NCI-H187 treated with DMSO at 0.1 percent for 48 hours (cell line): ENCODE measurements at places on chromosomes 7 and 10.

DNA sequence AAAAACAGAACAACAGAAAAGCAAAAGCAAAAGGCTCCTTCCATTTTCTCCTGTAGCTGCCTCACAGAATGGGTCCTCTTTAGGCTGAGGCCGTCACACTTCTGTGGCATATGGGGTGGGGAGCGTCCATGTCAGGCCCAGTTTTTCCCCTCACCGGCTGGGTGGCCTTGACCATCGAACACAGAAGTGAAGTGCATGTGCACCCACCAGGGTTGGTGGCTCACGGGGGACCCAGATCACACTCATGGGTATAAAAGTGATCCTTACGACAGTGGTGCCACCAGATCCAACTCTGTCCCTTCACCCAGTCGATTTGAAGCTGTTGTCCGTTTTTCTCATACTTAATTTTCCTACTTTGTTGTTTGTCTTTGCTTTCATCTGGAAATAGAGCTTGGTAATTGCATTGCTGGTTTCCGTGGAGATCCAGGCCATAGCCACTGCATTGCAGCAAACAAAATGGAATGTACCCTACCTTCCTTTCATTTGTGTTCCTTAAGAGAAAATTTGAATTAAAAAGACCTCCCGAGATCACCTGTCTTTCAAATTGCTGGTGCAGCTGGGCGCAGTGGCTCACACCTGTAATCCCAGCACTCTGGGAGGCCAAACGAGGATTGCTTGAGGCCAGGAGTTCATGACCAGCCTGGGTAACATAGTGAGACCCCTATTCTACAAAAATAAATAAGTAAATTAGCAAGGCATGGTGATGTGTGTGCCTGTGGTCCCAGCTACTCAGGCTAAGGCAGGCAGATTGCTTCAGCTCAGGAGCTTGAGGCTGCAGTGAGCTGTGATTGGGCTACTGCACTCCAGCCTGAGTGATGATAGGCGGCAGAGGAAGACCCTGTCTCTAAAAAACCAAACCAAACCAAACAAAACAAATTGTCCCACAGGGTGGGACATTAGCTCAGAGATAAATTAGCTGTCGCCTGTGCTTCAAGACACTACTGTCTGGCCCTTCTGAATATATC lies 10.7 kb upstream of the GJD4 start:
- DNase-seq: no peak

DNA sequence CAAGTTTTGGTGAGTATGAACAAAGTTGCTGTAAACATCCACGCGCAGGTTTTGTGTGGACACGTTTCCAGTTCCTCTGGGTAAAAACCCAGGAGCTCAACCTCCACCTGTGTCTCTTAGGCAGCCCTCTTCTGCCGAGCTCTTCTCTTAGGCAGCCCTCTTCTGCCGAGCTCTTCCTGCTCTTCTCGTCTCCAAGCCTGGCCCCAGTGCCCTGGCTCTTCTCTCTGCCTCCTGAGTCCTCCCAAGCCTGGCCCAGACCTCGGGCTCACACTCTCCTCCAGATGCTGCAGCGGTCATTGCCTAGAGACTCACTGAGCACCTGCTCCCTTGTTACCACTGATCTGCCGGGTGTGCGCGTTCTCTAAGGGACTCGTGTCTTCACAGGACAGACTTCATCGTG lies 38.7 kb upstream of the BNIP3 start:
- no peak for DNase-seq

GRCh38 chr10:113583571-113583970 lies 30.7 kb downstream of the HABP2 start:
- DNase-seq: no peak

DNA sequence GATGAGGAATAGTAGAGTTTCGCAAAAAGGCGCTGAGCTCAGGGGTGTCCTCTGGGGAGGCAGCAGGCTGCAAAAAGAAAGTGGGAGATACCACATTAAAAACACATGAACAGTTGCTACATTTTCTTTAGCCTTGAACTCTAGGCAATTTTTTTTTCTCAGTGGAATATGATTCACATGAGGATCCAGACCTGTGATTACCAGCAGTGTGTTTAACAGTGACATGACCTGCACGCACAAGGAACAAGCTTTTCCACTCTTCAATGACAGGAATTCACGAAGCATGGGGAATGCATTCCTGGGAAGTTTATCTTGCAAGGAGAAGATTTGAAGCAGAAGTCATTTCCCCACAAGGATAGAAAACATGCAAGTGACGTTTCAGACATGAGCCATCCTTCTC lies 161.6 kb downstream of the ITGA8 start:
- no peak for DNase-seq

DNA sequence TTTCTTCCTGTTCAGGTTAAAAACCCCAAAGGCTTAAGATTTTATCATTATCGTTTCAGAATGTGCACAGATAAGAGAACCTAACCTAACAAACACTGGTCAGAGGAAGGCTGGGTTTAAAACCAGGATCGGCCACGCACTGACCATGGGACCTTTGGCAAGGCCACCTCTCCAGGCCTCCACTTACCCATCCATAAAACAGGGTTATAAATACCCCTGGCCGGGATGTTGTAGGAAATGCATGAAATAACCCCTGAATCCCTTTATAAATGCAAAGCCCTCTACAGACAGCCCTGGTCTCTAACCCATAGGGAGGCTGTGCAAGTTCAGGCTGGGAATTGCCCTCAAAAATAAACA lies 418 bp downstream of the DEPP1 start:
- DNase-seq: no peak

GRCh38 chr7:12609561-12609960 lies 39.0 kb downstream of the SCIN start:
- DNase-seq: no peak

DNA sequence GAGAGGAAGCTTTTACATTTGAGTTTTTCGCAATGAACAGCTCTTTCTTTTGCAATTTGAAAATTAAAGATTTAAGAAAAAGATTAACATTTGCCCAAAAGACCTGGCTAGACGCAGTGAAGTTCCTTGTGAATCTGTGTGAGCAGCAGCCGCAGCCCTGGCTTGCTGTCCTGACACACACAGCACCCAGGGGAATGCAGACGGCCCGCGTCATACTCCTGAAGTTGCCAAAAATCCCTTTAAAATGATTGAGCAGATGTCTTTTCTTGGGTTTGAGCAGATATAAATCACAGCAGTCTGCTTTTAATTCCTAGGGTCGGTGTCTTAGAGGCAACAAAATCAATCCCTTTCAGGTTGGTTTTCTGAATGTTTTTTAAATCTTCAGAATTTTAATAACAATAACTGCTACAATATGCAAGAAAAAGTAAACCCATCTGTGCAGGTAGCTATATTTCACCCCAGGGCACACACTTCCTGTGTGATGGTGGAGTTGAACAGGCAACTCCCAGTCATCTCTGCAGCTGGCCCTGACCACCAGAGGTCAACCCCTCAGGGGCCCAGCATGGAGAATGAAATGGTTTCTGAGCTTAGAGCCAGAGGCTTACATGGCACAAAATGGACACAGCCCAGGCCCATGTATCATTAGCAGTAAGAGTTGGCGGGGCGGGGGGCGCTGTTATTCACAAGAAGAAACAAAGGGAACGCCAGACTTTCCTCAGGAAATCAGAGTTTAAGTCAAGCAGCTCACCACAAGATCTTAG lies 32.2 kb upstream of the TRIL start:
- no peak for DNase-seq

GRCh38 chr10:72043016-72043834 lies 45.1 kb downstream of the SPOCK2 start:
- DNase-seq: no peak

DNA sequence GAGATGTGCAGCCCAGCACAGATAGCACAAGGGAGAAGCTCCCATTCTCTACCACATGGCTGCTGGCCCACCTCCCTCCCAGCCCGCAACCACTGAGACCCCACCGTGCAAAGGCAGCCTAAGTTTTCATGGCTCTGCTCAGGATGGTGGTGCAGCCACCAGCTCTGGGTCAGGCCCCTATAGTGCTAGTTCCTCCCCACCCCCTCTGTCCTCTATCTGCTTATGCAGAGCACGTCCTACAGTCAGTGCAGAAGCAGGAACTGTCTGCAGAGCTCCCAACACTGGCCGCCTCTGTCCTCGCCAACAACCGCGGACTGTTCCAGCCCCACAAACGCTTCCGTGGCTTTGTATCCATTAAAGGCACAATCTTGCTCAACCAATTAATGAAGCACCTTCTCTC lies 278.9 kb downstream of the GRID1 start:
- DNase-seq: no peak

GRCh38 chr7:125775317-125775716 lies 845.7 kb upstream of the POT1 start:
- DNase-seq: no peak

GRCh38 chr7:47535704-47536628 lies 45.9 kb downstream of the TNS3 start:
- no peak for DNase-seq

- no peak for DNase-seq
Observed at GRCh38 chr10:77086081-77086480, 551.5 kb downstream of the KCNMA1 start.

- DNase-seq: no peak
Observed at GRCh38 chr10:70337201-70337651, 45.2 kb downstream of the LRRC20 start.

- DNase-seq: no peak
Observed at GRCh38 chr7:107824858-107825257, 21.8 kb upstream of the SLC26A3 start.

GRCh38 chr7:125316466-125316865 lies 386.8 kb upstream of the POT1 start:
- no peak for DNase-seq

GRCh38 chr10:69885379-69886013 lies 83.8 kb downstream of the COL13A1 start:
- DNase-seq: no peak

DNA sequence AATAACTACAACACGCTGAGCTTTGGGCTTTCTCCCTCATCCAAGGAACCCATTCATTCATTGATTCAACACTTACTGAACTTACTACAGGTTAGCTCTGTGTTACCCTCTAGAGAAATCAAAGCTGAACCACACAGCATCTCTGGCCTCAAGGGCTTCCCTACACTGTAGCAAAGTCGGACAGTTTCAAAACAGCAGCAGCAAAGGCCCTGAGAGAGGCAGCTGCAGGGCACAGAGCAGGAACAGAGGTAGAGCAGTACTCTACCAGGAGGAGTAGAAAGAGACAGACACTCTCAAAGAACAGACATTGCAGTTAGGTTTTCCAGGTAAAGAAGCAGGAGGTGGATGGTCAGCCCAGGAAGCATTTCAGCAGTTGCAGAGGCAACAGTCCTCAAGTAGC lies 16.1 kb downstream of the DOCK4 start:
- DNase-seq: no peak

DNA sequence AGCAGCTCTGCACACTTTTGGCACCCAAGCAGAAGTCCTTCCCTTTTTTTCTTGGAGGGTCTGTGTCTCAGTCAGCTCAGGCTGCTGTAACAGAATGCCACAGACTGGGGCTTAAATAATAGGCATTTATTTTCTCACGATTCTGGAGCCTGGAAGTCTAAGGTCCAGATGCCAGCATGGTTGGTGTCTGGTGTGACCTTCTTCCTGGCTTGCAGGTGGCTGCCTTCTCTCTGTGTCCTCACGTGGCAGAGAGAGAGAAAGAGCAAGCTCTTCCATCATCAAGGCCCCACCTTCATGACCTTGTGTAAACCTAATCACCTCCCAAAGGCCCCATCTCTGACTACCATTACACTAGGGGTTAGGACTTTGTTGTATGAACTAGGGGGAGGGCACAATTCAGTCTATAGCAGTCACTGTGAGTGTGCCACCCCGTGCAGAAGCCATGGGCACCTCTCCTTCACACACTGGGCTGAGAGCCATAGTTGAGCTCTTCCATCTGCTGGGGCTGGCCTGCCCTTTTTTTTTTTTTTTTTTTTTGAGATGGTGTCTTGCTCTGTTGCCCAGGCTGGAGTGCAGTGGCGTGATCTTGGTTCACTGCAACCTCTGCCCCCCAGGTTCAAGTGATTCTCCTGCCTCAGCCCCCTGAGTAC lies 80.3 kb downstream of the OAT start:
- no peak for DNase-seq

DNA sequence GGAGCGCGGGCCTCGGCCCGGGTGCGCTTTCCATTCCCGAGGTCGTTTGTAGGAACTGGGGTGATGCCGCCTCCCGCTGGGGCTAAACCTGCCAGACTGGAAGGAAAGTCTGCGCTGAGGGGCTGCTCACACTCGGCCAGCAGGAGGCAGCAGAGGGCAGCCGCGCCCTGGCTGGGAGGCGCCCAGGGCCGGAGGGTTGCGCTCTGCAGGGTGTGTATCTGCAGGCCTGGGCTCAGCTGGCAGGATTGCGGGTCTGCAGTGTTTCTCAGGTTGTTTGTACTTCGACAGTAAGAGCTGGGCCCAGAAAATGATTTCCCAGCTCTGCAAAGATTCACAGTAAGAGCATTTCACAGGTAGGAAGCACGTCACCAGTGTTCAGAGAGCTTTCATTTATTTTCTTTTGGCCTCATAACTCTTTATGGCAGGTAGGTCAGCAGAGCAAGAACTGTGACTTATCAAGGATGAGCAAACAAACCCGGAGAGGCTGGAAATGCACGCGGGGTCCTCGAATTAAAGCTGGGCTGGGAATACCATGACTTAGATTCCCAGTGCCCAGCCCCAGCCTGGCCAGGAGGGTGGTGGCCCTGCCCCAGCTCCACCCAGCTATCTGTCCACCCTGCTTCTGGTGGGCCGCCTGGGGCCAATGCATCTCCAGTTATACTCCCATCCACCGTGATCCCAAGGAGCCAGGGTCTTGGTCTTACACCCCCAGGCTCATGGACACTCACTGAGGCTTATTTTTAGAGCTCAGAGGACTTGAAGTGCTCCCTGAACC lies 15.2 kb upstream of the PPP2R2D start:
- DNase-seq: no peak

- no peak for DNase-seq
Observed at GRCh38 chr7:66418537-66418936, 210.1 kb upstream of the KCTD7 start.

- DNase-seq: no peak
Observed at GRCh38 chr7:48088559-48089045, 463 bp upstream of the UPP1 start.

DNA sequence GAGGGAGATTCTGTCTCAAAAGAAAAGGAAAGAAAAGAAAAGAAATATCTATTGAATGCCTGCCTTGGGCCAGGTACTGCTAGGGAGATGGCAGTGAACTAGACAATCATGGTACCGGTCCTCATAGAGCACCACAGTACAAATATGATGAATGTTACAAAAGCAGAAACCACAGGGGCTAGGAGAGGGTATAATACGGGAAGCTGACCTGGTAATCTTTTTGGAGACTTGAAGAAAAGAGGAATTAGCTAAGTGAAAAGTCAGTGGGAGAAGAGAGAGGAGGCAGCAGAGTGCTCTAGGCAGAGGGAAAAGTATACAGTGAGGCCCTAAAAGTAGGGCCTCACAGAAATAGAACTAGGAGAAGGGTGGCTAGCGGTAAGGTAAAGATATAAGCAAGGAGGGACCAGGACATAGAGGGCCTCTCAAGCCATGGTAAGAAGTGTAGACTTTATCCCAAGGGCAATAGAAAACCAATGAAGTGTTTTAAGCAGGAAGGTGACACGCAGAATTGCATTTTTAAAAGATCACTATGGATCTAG lies 42.8 kb upstream of the WNT8B start:
- no peak for DNase-seq

- no peak for DNase-seq
Observed at GRCh38 chr10:91006752-91007346, 86.0 kb upstream of the ANKRD1 start.

- DNase-seq: no peak
Observed at GRCh38 chr10:31319602-31320549, 860 bp downstream of the ZEB1 start.
